Germinal center (tissue), 1 donor: ENCODE measurements at places on chromosomes 16 and 17.

- no peak for DNase-seq
Measured at GRCh38 chr16:23528644-23529310, 18.5 kb upstream of the GGA2 start.

GRCh38 chr16:23729503-23730424 is 16.7 kb upstream of the ERN2 start:
- DNase-seq: no peak

GRCh38 chr17:40540448-40540847 is 24.8 kb downstream of the CCR7 start:
- no peak for DNase-seq

GRCh38 chr17:62891659-62892058 is 74.4 kb upstream of the TANC2 start:
- no peak for DNase-seq

DNA sequence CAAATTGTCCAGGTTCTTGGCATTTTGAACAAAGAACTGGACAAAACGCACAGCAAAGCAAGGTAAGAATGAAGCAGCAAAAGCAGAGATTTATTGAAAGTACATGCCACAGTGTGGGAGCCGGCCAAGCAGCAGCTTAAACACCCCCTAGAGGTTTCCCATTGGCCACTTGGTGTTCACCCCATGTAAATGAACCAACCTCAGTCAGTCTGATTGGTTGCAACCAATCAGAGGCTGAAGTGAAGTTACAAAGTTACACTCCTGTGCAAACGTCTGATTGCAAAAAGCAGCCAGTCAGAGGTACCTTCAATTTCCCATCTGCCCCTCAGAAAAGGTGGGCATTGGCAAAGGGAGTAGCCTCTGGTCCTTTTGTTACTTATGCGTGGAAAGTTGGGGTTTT is 8.8 kb upstream of the ZNF263 start:
- no peak for DNase-seq

- no peak for DNase-seq
Measured at GRCh38 chr17:65197201-65197600, 60.0 kb downstream of the RGS9 start.

DNA sequence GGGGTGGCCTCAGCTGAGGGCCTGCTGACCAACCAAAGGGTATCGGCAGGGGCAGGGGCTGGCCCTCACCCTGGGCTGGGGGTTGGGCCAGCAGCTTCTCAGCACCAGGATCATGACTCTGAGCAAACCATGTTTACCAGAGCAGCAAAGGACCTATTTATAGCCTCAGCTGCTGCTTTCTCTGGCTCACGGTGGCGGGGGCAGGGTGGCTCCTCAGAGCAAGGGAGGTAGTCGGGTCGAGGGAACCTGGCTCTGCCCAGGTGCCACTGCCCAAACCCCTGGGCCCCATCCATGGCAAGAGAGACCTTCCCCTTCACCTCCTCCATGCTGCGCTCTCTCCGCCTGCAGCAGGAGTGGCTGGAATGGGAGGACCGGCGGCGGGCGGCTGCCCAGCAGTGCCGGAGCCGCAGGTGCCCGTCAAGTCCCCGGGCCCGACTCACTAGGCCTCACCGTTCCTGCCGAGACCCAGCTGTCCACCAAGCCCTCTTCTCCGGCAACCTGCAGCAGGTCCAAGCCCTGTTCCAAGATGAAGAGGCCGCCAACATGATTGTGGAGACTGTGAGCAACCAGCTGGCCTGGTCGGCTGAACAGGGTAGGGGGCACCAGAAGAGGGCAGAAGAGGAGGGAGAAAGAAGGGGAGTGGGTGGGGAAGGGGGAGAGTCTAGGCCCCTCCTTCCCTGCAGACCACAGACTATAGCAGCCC is at the start of gene ASB16:
Gene ASB16 (plus strand): TSS at position 206 of the 703 bp plus-strand sequence. CDS start 86 bp downstream, at position 292.
- no peak for DNase-seq

GRCh38 chr16:87636050-87636684 is 33.9 kb downstream of the JPH3 start:
- peak; percentile 87 for DNase-seq

DNA sequence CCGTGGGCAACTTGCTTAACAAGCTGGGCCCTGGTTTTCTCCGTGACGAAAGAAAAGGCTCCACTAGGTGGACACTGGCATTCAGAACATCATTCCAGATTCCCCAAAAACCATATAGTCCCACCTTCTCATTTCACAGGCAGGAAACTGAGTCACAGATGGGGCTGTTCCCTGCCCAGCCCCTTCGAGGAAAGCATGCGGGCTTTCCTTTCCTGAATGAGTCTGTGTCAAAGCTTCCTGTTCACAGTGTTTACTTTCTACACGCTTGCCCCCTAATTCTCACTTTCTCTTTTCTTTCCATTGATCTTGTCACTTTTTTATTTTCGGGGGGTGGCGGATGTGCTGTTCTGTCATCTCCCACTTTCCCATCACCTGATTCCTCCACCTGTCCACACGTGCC is 10.3 kb upstream of the LGALS9 start:
- no peak for DNase-seq

GRCh38 chr16:88627531-88628411 is 10.6 kb upstream of the IL17C start:
- no peak for DNase-seq

GRCh38 chr17:57464191-57464864 is 208.0 kb downstream of the MSI2 start:
- DNase-seq: no peak
